ENCODE measurements at places on chromosomes 13 and 19.

DNA sequence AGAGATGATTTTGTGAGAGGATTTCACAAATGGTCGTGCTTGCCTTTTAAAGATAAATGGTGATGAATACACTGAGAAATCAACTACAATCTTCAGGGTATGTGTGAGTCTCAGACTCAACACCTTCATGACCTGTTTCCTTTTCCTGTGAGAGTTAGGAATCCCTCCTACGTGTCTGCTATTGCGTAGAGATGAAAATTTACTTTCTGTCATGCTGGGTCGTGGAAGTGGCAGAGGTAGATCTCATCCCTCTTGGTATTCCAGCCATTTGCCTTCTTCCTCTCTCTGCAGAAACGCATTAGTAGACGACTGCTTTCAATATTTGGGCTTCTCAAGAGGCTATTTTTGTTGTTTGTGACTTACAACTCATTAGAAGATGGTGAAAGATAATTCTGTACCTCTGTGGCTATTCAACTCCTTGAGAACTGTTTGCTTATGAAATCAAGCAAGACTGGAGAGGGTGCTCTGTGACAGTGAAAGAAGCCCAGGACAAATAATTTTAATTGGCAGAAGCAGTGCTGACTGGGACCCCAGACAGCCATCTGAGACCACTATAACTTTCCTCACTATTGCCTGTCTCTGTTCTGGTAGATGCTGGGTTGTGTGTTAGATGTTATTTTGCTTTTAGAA is 233.1 kb downstream of the LACC1 start:
- DNase-seq = no peak

- DNase-seq = peak; percentile 78
Observed at GRCh38 chr19:55080968-55081769, 5.5 kb downstream of the EPS8L1 start.

GRCh38 chr13:46211116-46211482 is 629 bp upstream of the LRRC63 start:
- DNase-seq = peak; percentile 27

- no peak for DNase-seq
Observed at GRCh38 chr19:7349961-7350711, 1.4 kb downstream of the ARHGEF18 start.

- no peak for DNase-seq
Observed at GRCh38 chr13:113110852-113111315, 5.3 kb downstream of the F7 start.

GRCh38 chr19:44571830-44572580 is 41.4 kb upstream of the IGSF23 start:
- no peak for DNase-seq

- no peak for DNase-seq
Observed at GRCh38 chr19:40962460-40962961, 28.6 kb upstream of the CYP2B6 start.

DNA sequence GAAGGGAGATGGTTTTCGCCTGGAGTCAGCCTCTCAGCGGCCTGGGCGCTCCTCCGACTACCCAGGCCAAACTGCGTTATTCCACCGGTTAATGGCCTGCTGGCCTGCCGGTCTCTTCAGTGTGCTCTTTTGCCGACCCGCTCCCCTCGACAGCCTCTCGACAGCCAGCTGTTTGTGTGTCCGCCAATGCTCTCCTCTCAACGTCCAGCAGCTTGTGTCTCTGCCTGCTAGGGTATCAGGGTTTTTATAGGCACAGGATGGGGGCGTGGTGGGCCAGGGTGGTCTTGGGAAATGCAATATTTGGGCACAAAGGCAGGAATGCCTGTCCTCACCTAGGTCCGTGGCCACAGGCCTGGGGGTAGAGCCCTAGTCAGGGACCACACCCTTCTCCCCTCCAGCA is 1.5 kb upstream of the ZNF235 start:
- no peak for DNase-seq

- peak; percentile 52 for DNase-seq
Observed at GRCh38 chr19:35509018-35509652, 4.3 kb downstream of the DMKN start.

GRCh38 chr13:30731361-30732045 is 3.8 kb upstream of the ALOX5AP start:
- no peak for DNase-seq

DNA sequence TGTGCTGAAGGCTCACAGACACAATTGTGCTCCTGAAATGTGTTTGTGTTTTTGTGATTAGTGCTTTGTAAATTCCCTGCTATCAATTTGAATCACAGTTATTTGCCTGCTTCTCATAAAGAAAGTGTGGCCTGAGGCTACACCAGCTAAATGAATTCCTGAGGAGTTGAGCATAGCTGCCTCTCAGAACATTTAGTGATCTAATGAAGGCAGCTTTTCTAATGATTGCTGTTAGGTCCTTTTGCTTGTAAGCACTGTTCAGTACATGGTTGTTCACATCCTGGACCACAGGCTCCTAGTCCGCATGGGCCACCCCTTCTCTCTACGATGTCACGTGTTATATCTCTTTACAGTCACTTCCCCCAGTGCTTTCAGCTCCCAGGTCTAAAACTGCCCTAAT is 238.2 kb downstream of the B3GLCT start:
- no peak for DNase-seq

DNA sequence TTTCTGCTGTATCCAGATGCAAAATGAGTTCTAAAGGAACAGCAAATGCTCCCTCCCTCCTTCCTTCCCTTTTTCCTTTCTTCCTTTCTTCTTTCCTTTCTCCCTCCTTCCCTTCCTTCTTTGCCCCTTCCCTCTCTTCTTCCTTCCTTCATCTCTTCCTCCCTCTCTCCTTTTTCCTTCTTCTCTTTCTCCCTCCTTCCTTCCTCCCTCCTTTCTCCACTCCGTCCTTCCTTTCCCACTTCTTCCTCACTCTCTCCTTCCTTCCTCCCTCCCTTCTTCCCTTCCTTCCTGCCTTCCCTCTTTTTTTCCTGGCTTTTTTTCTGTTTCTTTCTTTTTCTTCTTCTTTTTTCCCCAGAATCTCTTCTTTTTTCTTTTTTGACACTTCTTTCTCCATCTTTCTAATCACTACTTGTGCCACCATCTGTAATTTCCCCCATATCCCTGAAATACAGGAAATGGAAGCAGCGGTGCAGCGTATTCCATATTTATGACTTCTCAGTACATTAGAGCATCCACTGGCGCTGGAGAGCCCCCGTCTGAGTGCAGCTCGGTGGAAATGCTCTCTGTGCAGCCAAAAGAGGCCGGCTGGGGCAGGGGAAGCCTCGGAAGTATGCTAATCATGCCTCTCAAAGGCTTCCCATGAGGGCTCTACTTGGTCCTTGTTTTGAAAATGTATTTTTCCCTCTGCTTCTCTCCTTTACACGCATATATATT is 275.6 kb downstream of the TSHZ3 start:
- DNase-seq = no peak

DNA sequence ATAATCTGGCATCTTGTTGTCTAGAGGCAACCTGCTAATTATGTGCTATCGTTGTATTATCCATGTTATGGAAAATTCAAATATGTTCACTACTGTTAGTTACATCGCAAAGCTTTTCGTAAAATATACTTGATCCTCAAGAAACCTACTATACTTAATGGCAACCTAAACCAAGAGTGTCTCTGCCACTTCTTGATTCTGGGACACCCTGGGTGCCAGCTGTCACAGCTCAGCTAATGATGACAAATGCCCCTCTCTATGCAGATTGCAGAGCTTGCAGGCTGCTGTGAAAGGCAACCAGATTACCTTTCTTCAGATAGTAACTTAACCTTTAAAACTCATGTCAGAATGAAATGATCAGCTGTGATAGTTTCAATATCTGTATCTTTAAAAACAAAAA is 8.9 kb upstream of the MAB21L1 start:
- DNase-seq = no peak

- DNase-seq = no peak
Observed at GRCh38 chr19:16207063-16207462, 9.4 kb downstream of the AP1M1 start.

GRCh38 chr13:36298535-36299068 is 988 bp upstream of the CCDC169 start:
- no peak for DNase-seq

DNA sequence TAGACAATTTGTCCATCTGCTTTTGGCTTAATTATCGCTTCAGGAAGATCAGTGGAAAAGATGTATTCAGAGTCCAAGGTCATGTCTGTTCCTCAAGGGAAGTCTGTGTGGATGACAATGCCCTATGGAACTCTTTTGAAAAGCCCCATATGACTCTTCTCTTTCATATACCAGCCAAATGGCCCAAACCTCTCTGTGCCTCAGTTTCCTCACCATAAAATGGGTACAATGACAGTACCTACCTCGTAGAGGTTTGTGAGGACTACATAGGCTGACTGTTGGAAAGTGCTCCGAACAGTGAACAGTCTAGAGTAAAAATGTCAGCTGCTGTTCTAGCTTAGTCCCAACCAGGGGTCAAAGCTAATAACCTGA is 104.6 kb downstream of the COL4A2 start:
- DNase-seq = no peak

DNA sequence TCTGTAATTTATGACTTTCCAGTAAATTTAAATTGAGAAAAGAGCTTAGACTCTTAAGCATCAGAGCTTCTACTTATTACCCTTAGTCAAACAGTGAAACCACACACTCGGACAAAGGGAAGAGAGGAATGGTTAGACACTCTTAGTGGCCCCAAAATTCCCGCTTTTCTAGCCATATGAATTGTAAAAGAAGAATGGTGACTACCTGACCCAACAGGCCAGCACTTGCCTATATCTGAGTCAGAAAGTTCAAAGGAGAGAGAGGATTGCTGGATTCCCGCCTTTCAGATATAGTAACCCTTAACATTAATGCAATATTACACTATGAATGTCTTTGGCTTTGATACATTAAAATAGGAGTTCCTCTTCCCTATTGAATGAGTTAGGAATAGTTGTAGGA is 317.3 kb downstream of the PCDH17 start:
- no peak for DNase-seq

GRCh38 chr13:79121286-79121685 is 284.8 kb downstream of the RBM26 start:
- no peak for DNase-seq

- no peak for DNase-seq
Observed at GRCh38 chr13:45688577-45688976, 13.5 kb upstream of the CBY2 start.

DNA sequence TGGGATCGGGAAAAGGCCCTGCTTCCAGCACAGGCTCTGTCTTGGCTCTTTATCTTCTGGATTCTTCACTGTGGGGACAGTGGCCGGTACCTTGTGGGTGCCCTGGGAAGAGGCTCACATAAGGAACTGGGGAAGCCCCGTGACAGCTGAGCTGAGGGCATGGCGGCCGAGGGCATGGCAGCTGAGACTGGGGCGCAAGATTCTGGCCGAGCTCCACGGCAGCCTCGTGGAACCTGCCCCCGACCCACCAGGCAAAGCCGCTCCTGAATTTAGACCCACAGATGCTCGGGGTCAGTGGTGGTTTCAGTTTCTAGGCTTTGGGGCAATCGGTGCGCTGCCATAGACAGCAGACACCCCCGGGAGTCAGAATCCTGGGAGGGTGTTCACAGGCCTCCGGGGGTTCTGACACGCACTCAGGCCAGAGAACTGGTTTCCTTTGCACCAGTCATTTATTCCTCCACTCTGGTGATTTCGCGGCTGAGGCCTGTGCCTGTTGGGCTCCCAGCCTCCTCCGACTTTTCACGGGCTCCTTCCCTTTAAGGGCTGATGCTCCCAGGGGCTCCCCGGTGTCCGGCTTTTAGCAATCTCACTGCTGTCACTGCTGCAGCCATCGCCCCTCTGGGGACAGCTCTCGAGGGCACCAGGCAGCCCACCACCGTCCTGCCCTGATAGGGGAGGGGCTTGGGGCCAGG is 117.6 kb downstream of the TEX29 start:
- no peak for DNase-seq

GRCh38 chr13:67120872-67121531 is 109.1 kb downstream of the PCDH9 start:
- no peak for DNase-seq

GRCh38 chr19:31436121-31436776 is 87.0 kb upstream of the TSHZ3 start:
- no peak for DNase-seq

DNA sequence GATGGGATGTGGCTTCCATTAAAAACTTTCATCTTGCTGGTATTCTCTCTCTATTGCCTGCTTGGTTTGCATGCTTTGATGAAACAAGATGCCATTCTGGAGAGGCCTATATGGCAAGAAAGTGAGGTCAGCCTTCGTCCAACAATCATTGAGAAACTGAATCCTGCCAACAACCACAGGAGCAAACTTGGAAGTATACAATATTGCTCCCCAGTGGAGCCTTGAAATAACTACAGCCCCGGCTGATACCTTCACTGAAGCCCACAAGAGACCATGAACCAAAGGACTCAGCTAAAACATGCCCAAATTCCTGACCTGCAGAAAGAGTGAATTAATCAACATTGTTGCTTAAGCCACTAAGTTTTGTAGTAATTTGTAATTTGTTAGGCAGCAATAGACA is 82.5 kb upstream of the FGF14 start:
- no peak for DNase-seq

DNA sequence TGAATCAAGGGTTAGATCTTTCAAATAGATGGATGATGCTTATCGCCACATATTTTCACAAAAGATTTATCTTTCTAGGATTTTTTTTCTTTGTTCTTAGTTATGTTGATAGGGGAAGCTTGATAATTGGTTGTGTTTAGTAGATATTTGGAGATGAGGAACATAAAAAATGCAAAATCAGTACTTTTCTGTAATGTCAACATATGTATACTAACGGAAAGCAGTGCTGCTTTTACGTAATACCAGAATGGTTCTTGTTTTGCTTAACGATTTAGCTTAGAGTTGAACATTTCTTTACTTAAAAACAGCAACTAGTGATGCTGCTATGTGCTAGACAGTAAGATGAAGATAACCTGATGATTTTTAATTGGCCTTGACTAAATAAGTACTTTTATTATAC is 3.0 kb downstream of the ZMYM2 start:
- no peak for DNase-seq

DNA sequence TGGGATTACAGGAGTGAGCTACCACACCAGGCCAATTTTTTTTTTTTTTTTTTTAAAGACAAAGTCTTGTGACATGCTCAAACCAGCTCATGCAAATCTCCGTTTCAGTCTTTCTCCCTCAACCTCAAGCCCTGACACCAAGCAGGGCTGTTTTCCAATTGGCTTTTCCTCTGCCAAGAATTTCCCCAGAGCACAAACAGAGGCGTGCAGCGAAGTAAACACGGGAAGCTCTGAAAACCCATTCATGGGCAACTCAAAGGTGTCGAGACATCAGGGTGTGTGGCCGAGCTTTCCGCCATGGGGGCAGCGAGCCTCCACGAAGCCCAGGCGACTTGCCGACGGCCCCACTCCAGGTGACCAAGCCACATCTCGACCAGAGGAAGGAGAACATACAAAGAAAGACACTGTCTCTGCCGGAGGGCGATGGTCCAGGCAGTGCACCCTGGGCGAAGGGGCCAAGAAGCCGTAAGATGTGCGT is 70.0 kb downstream of the INSR start:
- DNase-seq = peak; percentile 53
